ENCODE measurements at places on chromosomes 5 and 9.

- DNase-seq = no peak
Observed at GRCh38 chr5:174315471-174315870, 270.0 kb downstream of the NSG2 start.

DNA sequence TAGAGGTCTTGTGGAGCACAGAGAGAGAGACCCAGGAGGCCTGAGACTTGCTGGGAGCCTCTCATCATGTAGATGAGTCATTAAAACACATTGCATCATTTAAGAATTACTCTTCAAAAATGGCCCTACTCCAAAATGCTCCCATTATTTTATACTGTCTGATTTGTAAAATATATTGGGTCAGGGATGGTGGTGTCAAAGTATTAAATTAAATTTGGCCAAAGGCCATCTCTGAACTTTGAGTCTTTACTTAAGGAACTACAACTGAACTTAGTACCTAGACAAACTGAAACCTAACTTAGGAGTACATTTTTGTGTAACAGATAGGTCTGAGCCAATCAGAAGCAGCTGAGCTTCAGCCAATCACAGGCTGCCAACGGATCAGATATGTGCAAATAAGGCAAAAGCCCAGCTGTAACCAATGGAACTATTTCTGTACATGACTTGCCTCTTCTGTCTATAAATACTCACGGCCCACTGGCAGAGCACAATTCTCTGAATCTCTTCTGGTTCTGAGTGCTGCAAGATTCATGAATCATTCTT is 657.2 kb downstream of the TLE1 start:
- DNase-seq = no peak

- DNase-seq = no peak
Observed at GRCh38 chr9:27383524-27383923, 86.6 kb upstream of the EQTN start.

DNA sequence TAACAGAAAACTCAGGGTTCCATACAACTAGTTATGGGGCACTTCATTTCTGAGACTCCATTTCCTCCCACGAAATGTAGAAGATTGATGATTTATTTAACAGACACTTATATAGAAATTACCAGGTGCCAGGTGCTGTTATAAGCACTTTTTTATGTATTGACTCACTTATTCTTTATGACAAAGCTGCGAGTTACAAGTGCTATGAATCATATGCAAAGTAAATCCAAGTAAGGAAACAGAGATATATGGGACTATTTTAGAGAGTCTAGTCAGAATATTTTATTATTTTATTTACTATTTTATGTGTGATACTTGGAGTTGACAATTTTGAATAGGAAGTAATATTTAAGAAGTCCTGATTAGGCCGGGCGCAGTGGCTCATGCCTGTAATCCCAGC is 822.8 kb upstream of the C9orf72 start:
- DNase-seq = no peak

- DNase-seq = peak; percentile 71
Observed at GRCh38 chr5:83430130-83431010, 41.2 kb upstream of the VCAN start.

DNA sequence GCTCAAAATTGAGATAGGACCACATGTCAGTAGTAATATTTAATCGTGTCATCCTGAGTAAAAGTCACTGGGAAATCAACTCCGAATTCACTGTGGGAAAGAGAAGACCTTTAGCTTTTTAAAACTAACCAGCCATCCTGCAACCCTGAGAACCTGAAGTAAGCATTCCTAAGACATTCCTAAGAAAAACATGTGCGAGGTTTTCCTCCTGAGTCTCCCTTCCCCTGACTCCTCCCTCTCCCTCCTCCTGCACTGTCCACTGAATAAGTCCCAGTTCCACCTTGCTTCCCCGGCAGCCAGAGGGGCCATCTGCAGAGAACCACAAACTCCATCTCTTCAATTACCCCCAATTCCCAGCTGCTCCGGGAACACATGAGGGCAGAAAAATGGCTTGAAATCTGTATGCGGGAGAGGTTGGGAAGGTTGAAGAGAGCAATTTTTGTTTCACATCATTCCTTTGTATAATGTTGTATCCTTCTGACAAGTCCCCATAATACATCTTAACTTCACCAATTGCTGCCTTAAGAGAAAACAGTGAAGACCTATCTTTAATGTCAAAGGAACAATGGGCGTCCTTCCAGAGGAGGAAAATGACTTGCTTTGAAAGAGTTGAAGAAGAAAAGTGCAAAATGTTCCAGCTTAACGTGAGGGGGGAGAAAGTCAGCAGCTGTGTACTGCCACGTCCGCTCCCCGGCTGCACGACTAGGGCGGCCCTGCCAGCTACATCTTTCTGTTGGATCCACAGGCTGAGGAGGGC is 186.3 kb downstream of the ZNF462 start:
- DNase-seq = no peak

DNA sequence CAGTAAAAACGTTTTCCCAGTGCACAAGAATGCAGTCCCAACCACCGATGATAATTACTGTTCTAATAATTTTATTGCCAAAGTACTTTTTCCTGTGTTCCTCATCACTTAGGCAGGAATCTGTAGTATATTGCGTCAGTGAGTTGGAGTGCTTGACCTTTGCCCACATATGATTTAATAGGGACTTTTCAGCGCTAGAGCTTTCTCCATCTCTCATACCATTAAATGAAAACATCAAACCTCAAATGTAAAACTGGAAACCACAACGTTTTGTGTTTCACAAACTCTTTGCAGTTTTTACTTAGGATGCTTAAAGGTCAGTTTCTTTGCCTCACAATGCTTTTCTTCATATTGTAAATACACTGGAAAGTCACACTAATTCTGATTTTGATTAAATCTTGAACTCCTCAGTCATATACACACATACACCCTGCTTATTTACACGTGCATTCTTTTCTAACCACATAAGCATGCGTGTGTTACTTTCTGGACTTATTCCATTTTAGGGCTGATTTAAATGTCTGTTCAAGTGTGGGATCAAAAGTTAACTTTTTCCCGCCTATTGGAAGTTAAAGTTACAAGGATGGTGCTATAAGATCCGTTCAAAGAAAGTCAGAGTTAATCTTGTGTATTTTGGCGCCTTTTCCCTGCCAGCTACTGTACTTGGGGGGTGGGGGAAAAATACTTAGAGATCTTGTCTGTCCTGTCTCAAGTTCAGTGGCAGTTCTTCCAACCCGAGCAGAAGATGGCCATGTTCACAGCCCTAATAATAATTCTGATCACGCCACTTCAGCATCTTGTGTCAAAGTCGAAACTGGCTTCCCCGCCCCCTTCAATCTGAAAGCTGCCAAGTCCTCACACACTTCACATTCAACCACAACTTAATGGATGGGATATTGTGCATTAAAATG is 6.6 kb upstream of the NFIB start:
- DNase-seq = no peak

- no peak for DNase-seq
Observed at GRCh38 chr5:158639881-158640592, 459.7 kb downstream of the EBF1 start.

DNA sequence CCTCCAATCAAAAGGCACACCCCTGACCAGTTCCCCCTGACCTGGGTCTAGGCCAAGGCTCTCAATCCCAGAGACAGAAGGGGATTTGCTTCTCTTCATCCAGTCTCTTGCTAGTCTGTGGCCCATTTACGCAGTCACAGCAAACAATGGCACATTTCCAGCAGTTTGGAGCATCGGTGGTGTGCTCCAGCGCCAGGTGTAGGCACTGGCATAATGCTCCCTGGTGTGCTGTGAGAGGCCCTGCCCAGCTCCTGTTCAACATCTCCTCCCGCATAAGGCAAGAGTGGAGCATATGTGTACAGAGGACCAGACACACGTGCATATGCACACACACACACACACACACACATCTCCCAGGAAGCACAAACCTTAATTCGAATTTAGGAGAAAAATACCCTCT is 79.5 kb upstream of the ERCC6L2 start:
- no peak for DNase-seq

DNA sequence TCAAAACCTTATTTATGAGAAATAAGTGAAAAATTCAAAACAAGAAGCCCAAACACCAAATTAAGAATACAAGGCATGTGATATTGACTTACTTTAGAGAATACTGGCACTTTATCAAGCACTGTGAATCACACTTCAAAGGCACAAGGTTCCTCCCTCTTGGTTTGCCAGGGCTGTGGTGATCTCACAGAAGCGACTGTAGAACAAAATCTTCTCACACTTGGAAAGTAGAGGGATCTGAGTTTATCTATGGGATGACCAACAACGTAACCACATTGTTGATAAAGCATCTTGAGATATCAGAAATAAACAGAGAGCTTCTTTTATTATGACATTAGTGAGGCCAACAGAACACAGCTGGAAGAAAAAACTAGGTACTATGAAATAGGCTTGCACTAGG is 295.9 kb downstream of the NFIB start:
- no peak for DNase-seq

DNA sequence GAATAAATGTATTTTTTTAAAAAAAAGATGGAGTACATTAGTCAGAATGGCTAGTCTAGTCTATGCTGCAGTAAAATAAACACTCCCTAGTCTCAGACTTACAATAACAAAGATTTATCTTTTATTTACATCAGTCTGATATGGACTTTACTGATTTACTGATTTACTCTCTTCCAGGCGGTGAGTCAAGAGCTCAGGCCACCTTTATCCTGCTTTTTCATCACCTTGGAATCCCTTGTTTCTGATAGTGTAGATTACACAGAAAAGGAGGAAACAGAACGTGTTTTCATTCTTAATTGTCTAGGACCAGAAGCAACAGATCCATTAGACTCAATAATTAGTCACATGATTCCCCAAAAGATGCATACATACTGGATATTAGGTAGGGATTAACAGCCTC is 290.1 kb upstream of the TRPC7 start:
- no peak for DNase-seq

DNA sequence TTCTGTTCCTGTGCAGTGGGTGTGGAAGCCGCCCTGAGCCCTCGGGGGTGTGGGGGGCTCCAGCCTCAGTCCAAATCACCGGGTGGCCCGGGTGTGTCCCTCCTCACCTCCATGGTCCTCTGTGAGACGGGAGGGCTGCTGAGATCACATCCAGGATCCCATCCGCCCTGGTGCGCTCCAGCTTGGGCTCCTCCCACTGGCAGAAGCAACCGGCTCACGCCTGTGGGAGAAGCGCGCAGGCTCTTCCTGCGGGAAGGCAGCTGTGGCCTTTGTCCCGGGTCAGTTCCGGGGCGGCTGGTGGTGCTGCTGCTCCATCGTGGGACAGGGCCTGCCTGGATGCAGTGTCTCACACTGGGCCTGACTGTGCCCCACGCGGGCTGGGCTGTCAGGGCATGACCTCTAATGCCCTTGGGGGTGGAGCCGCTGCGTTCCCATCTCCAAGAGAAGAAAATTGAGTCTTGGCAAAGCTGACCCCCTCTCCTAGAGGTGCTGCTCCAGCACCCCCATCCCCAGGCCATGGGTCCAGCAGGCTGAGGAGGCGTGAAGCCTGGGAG is 18.5 kb downstream of the OLFM1 start:
- DNase-seq = no peak

DNA sequence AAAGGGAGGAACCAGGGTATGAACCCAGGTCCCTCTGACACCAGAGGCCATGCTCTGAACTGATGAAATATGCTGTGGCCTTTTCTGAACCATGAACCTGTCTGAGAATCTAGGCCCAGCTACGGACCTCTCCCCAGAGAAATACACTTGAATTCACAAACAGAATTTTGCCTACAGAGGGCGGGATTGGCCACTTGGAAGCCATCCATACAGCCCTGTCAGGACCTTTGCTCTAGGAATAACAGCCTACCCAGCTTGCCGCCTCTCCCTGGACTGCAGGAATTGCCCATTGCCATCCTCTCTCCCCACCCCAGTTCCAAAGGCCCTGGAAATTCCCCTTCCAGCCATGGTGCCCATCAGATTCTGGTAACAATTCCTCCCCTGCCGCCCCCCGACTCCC is 26.6 kb downstream of the MORN5 start:
- no peak for DNase-seq

- no peak for DNase-seq
Observed at GRCh38 chr5:126166368-126166767, 256.8 kb upstream of the GRAMD2B start.

DNA sequence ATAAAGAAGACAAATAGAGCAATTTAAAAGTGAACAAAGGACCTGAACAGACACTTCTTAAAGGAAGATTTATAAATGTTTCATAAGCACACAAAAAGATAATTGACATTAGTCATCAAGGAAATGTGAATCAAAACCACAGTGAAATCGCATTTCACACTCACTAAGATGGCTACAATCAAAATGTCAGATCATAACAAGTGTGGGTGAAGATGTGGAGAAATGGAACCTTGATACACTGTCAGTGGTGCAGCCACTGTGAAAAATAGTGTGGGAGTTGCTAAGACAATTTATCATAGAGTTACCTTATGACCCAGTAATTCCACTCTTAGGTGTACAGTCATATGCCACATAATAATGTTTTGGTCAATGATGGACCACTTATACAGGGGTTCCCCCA is 54.5 kb upstream of the HTR4 start:
- DNase-seq = no peak

- no peak for DNase-seq
Observed at GRCh38 chr5:124810396-124811006, 64.1 kb upstream of the ZNF608 start.

- DNase-seq = no peak
Observed at GRCh38 chr5:68454766-68455165, 239.2 kb downstream of the PIK3R1 start.

GRCh38 chr9:30796764-30797163 is 1587.7 kb upstream of the ACO1 start:
- DNase-seq = no peak

DNA sequence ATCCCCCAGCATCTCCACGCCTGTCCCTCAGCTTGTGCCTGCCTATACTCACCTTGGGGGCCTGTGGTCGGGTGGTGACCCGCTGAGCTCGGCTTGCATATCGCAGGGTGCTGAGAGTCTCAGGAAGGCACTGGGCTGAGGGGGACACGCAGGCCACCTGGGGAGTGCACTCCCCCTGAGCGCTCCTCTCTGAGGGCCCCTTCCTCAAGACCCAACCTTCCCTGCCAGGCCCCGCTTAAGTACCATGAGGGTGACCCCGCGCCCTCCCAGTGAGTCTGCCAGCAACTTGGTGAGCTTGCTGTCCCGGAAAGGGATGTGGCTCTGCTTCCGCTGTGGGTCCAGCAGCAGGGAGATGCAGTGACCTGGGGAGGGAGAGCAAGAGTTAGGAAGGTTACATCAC is 4.1 kb downstream of the KIF12 start:
- no peak for DNase-seq

GRCh38 chr5:68953875-68954617 is 139.8 kb upstream of the SLC30A5 start:
- DNase-seq = no peak

Data from NT2/D1 (cell line).